ENCODE measurements at places on chromosomes 1 and 21.
A peak's percentile ranks its signal among the peaks of the same experiment; 100 is the strongest.

DNA sequence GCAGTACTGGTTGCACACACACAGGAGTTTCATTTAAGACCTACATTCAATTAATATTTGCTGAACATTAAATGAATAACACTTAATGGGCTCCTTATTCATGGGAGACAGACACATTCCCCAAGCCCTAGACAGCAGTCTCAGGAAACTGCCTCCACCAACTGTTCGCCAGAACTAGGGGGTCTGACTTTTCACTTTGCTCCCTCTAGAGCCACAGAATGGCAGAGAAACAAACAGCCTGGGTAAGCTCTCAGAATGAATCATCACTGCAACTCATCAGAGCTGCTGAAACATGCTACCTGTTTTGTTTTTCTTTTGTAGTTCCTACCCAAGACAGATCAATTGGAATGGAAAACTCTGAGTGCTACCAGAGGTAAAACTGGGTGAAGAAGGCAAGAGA is 31.7 kb downstream of the ELK4 start:
- DNase-seq = no peak

GRCh38 chr1:43007377-43008114 is 48.9 kb upstream of the SLC2A1 start:
- no peak for DNase-seq

DNA sequence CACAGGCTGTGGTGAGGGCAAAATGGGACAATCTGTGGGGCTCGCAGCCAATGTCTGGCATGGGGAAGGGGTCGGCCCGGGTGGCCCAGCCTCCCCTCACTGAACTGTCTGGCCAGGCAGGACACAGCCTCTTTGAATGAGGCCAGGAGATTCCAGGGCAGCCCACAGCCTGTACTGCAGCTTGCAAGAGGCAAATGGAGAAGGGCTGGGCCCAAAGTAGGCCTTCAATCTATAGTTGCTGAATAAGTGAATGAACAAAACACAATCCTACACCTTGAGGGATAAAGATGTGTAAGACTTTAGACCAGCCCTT is 23.2 kb downstream of the SLC27A3 start:
- no peak for DNase-seq

DNA sequence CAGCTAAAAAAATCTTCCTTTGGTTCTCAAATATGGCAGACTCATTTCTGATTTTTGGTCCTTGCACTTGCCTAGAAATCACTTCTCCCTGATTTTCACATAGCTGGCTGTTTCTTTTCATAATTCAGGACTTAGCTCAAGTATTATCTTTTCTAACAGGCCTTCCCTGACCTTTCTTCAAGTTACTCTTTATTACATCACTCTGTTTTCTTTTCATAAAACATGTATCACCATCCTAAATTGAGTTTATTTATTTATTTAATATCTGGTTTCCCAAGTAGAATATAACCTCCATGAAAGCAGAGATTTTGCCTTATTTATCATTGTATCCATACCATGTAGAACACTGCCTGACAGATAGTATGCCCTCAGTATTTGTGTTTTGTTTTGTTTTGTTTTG is 18.2 kb upstream of the GNG5 start:
- no peak for DNase-seq

- peak; percentile 9 for DNase-seq
These were observed 44.7 kb upstream of the GOLT1A start for GRCh38 chr1:204258213-204259115.

GRCh38 chr1:229567109-229567868 is 8.8 kb upstream of the ABCB10 start:
- DNase-seq = no peak

DNA sequence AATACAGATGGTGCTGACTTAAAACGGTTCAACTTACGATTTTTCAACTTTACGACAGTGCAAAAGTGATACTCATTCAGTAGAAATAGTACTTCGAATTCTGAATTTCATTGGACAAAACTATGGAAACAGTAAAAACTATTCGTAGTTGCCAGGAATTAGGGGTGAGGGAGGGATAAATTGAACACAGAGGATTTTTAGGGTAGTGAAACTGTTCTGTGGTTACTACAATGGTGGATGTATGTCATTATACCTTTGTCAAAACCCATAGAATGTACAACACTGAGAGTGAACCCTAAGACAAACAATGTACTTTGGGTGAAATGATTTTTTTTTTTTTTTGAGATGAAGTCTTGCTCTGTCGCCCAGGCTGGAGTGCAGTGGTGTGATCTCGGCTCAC is 7.5 kb downstream of the DDR2 start:
- DNase-seq = no peak

DNA sequence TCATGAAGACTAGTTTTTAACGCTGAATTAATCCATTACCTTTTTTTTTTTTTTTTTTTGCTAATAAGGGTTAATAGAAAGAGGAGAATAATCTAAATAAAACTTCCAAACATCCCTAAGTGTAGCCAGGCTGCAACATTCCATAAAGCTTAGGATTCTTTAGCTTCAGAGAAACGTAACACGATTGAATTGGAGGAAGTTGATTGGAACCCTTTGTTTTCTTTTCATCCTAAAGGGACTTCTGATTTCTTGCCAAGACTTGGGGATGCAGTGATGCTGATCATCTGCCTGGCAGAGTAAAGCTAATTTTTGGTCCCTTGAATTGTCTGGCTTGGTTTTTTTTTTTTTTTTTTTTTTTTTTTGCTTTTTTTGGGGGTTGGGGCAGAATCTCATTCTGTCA is 142.9 kb downstream of the VPS13D start:
- DNase-seq = no peak

GRCh38 chr1:26375081-26375480 is 2.5 kb upstream of the ZNF683 start:
- DNase-seq = no peak

DNA sequence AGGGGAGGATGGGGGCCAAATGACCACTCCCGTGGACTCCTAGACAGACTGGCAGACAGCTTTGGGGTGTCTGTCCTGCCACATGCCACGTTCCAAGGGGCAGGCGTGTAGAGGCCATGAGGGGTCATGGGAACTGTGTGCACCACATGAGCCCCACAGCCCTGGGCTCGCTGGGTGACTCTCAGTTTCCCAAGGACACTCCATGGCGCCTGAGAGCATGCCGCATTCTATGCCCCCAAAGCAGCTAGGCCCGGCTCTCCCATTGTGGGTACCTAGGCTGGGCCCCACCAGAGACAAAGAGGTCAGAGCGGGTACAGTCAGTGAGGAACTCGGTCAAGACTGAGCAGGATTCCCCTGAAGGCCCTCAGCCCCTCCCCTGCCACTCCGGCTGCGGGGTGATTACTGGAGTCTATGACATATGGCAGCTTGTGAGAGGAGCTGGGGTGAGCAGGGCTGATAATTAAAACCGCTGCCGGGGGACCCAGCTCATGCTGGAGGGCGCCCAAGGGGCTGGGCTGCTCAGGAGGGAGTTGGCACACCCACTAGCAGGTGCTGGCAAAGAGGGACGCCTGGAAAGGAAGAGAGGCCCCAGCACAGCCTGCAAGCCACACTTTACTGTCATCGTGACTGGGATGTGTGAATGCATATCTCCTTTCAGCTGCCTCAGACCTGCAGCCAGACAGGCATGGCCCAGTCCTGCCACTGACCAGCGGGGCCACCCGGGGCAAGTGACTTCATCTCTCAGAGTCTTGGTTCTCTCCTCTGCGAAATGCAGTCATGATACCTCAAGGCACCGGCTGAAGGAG is 8.4 kb downstream of the LRP8 start:
- no peak for DNase-seq

- peak; percentile 46 for DNase-seq
These were observed at the start of gene ECE1 for GRCh38 chr1:21289700-21290545. Gene ECE1 (minus strand): TSS chr1:21290463. CDS start chr1:21290414, 49 bp downstream.

Measured in activated gamma-delta T cell treated with Interleukin-2 at 50 U/mL for 16 hours (primary cell).